ENCODE measurements at places on chromosomes 3 and 15.

DNA sequence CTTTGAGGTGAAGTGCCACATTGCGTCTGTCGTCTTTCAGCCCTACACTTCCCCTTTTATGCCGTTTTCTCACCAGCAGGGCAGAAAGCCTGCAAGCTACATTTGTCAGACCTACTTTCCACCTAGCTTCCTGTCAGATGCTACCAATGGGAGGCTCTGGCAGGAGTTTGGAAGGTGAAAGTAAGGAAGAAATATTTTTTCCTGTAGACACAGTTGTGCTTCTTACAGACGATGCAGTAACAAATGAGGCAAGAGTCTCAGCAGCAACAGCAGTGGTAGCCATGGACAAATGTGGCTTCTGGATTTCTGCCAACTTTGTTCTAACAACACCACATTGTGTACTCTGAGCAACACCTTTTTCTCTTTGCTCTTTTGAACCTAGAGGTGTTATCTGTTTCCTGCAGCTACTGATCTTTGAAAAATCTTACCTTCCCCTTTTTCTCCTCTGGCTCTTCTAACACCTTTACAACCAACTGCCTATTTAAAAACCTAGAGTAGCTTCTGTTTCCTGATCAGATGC, 70.6 kb upstream of the STT3B start:
- DNase-seq: peak; percentile 42

DNA sequence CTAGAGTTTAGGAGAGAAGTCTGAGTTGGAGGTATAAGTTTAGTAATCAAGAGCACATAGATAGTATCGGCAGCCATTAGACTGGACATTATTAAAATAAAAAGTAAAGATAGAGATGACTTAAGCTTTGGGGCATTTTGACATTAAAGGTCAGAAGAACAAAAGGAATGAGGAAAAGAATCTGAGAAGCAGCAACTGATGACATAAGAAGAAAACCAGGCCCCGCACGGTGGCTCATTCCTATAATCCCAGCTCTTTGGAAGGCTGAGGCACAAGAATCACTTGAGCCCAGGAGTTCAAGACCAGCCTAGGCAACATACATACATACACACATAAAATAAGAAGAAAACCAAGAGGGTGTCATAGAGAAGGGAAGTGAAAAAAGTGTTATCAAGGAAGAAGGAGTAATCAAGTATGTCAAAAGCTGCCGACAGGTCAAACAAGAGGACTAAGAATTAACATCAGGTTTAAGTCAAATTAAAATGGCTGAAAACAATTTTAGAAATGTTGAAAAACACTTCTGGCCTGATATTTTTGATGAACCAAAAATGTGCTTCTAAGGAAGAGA, 38.9 kb downstream of the ACAP2 start:
- no peak for DNase-seq

DNA sequence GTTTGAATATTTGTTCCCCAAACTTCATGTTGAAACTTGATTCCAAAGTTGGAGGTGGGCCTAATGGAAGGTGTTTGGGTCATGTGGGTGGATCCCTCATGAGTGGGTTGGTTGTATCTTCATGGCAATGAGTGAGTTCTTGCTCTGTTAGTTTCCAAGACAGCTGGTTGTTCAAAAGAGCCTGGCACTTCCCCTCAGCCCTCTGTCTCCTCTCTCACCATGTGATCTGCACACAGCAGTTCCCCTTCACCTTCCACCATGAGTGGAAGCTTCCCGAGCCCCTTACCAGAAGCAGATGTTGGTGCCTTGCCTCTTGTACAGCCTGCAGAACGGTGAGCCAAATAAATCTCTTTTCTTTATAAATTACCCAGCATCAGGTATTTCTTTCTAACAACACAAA, 327.1 kb upstream of the SLCO3A1 start:
- DNase-seq: no peak

GRCh38 chr15:63436341-63436740, 54.7 kb upstream of the CA12 start:
- no peak for DNase-seq

DNA sequence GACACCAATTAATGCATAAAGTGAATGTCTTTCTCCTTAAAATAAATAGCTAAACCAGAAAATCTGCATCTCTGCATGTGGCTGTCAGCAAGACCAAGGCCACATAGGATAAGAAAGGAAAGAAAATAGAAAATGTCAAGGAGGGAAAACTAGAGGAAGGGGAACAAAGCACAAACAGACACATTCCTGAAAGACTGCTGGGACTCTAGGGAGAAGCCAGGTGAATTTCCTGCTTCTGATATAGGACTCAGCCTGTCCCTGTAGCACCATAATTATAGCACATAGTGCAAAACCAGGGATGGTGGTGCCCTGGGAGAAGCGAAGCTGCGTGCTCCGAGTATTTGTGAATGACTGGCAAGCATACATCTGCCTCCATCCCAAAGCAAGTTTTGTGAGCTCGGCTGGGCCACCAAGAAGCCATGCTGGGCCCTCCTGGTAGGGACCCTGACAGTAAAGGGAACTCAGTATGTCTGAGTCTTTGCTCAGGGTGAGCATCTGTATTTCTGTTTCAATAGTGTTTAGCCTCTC, 14.2 kb downstream of the FSTL1 start:
- no peak for DNase-seq
